ENCODE measurements at places on chromosomes 16 and 17.

DNA sequence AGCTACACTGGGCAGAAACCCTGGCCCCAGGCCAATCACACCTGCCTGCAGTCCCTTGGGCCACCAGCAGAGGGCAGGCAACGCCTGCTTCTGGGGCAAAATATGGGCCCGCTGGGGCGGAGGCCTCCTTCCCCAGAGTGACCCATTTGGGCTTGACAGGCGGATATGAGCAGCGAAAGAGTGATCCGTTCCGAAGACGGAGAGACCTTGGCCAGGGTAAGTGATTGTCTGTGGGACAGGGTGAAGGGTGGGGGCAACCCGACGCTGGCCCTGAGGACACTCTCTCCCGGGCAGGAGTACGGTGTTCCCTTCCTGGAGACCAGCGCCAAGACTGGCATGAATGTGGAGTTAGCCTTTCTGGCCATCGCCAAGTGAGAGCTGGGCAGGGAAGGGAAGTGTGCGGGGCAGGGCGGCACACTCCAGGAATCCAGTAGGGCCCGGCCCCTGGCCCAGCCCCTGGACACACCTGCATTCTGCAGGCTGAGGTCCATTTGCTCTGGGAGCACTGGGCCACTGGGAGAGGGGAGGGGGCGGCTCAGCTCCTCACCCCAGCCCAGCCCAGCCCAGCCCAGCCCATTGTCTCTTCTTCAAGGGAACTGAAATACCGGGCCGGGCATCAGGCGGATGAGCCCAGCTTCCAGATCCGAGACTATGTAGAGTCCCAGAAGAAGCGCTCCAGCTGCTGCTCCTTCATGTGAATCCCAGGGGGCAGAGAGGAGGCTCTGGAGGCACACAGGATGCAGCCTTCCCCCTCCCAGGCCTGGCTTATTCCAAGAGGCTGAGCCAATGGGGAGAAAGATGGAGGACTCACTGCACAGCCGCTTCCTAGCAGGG, 3.5 kb upstream of the NHERF1 start:
- DNase-seq, result peak; percentile 77

- DNase-seq, result no peak
These were observed 16.4 kb upstream of the SLC16A11 start for GRCh38 chr17:7060165-7060891.

- no peak for DNase-seq
These were observed 87.2 kb upstream of the SMURF2 start for GRCh38 chr17:64749306-64749705.

DNA sequence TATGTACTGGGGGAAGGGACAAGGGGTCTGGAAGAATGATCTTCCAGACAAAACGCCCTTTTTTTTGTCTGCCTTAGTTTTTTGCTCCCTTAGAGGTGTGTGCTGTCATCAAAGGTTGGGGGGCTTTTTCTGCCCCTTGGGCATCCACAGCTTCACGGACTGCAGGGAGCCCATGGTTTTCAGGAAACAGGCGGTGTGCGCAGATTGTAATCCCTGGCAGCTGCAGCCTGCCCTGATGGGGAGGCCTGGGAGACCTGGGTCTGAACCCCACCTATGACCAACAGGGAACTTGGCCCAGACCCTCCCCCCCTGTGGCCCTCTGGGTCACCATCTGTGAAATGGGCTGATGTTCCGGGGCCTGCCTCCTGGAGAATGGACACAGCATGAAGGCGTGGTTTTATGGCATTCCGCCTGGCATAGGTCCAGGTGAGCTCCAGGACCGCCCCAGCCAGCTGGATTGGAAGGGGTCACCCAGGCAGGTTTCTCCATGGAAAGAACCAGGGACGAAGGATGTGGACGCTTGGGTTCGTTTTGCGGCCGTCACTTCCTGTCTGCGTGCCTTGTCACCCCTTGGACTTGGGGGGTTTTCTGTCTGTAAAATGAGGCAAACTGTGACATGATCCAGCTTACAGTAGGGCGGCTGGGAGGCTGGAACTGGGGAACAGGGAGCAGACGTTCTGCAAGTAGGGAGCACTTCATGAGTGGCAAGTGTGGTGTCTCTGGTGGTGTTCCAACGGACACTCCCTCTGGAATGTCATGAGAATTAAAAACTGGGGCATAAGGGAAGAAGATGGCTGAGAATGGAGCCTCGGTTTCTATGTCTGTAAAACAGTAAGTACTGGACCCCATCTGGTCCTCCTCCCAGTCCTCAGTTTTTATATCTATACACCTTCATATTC, 1.5 kb downstream of the CPNE2 start:
- no peak for DNase-seq

- DNase-seq, result no peak
These were observed 85.1 kb downstream of the RGS9 start for GRCh38 chr17:65222214-65222738.

DNA sequence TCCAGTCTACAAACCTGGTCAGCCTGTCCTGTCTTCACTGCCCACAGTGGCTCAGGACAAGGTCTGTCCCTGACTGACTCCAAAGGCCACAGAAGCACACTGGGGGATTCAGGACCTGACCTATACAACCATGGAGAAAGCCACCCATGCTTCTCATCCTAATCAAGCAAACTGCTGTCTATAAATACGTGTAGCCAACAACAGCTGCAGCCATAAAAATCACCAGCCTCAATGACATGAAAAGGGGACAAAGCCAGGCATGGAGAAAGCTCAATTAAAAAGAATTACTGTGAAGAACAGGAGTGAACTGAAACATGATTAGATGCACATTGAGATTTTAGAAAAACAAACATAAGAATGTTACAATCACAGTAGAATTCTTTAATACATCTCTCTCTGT, 170.1 kb downstream of the CDK5R1 start:
- DNase-seq, result no peak

DNA sequence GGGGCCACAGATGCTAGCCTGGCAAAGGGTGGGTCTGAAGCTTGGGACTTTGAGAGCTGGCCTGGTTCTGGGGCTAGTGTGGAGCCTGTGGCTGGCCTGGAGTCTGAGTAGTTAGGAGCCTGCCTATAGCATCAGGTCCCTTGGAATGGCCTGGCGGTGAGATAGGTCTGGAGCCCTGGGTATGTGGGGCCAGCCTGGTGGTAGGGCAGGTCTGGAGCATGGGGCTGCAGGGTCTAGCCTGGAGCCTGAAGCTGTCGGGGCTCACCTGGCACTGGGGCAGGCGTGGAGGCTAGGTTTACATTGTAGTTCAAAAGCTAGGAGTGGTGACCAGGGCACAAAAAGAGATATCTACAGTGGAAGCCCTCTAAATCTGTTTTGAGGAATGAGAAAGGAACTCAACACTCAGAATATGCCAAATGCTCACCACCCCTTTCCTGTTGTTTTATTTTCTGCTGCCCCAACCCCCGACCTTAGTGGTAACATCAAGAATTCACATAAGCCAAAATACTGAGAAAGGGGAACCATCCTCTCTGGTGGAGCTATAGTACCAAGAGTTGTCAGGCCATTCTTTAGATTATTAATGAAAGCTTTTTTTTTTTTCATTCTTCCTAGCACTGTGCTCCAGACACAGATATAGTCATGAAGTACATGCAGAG, 100.3 kb downstream of the TANC2 start:
- DNase-seq, result no peak
